T1000 (cell line): ENCODE measurements at places on chromosomes 13 and 19.

- no peak for DNase-seq
Observed at GRCh38 chr13:21800837-21801616, 130.2 kb downstream of the FGF9 start.

GRCh38 chr19:40252395-40252794 is 25.9 kb upstream of the CCNP start:
- DNase-seq: no peak

GRCh38 chr13:82766732-82767321 is 1115.4 kb downstream of the SLITRK1 start:
- no peak for DNase-seq

DNA sequence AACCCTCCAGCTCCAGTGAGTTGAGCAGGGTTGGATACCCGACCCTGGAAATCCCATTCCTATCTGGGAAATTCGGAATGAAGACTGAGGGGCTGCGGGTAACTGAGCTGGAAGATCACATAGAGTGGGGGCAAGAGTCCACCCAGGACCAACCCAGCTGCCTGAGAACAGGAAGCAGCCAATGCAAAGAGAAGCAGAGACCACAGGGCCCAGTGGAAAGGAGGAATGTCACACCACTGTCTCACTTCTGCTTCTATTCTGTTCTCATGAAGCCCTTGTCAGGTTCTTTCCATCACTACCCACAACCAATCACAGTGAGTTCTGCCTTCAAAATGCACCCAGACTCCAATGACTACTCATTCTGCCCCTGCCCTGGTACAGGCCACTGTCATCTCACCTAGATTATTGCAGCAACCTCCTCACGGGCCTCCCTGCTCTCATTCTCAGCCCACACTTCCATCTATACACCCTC is 15.3 kb downstream of the DYRK1B start:
- DNase-seq: no peak

- DNase-seq: no peak
Observed at GRCh38 chr19:16113727-16114126, 2.0 kb downstream of the RAB8A start.

GRCh38 chr13:29702912-29703351 is 107.4 kb upstream of the SLC7A1 start:
- peak; percentile 81 for DNase-seq

GRCh38 chr13:57858376-57858775 is 226.8 kb downstream of the PCDH17 start:
- DNase-seq: no peak

DNA sequence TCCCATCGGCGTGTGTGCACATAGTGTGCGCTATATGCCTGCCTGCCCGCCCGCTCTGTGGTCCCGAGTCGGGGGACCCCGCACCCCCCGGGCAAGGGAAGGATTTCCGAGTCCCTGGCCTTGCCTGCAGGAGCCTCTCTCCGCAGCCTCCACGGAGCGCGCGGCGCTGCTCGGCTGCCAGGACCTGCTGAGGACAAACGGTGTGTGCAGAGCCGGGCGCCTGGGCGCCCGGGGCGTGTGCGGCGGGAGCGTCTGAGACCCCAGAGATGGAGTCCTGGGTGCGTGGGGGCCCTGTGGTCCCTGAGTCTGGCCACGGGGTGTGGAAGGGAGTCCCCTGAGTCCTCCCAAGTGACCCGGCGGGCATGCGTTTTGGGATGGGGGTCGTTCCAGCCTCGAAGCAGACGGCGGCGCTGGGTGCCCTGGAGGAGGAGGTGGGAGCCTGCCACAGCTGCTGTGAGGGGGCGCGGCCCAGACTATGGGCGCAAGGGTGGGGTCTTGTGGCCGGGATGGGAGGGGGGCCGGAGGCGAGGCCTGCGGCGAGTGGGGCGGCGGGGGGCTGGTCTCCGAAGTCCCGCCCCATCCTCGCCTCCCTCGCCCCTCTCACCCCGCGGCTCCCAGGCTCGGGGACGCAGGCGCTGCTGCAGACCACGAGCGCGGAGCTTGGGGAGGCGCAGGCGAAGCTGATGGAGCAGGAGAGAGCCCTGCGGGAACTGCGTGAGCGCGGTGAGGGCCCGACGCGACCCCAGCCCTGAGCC is 25.3 kb downstream of the CLEC4M start:
- no peak for DNase-seq

GRCh38 chr19:38417146-38417543 is 8.9 kb downstream of the RASGRP4 start:
- DNase-seq: no peak

DNA sequence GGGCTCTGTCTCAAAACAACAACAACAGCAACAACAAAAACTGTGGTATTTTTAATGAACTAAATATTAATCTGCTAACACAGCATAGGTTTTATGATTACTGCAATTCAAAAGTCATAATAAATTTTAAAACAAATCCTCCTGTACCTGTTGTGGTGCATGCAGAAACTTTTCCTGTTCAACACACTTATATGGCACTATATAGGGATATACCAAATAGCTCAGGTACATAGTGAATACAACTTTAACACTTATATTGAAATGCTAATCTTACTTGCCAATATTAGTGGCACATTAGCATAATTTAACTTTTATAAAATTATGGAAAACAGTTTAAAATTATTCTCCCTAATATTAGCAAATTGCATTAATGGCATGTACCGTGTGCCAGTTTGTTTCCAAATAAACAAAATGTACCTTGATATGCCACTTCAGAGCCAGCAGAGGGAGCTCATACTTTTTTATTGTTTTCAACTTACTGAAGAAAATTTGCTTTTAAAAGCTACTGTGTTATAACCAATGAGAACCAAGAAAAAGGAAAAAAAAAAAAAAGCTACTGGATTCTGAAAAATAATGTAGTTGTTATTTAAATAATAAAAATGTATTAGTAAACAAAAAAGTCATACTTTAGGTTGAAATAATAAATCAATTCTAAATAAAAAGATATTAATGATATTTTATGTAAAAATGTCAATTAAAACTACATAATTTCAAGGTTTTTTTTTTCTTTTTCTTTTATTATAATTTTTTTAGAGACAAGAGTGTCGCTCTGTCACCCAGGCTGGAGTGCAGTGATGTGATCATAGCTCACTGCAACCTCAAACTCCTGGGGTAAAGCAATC is 18.0 kb upstream of the RBM26 start:
- DNase-seq: no peak

DNA sequence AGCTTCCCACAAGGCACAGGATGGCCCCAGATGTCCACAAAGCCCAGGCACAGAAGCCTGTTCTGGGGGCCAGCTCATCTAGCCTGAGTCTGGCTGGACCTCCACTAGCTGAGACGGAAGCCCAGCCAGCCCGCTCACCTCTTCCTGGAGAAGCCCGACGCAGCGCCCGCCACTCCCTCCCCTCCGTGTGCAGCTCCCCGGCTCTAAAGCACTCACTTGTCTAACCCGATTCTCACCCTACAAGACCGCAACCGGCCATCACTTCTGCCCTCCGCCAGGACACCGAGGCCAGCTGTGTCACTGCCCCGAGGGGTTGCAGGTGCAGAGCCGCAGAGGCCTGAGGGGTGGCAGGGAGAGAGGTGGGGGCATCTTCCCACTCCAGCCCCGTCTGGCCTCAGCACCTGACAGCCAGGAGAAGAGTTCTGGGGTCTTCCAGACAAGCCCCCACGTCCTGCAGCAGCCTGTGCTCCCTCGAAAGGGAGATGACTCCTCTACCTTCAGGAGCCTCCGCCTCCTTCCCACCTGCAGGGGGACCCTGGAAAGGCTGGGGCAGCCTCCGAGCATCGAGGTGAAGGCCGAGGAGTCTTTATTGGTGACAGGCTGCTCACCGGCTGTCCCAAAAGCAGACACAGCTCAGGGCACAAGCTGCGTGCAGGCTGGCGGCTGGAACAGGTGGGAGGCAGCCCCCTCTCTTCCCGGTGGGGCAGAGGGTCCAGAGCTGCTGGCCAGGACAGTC is 5.9 kb upstream of the DIRAS1 start:
- DNase-seq: no peak

DNA sequence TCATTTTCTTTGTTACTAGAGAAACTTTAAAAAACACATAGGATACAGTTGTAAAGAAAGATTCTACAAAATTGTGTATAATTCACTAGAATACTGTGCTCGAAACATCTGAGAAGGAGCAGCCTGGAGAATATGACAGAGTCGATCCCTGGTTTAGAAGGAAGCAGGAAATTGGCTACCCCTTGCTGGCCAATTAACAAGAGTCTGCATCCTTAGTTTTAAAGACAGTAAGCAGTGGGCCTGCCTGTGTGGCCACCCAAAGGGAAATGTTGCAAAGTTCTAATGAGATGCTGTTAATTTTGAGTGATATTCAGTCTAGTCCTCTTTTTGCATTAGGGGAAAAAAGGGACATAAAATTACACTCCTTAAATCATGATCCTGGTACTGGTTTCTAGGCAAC is 988.6 kb downstream of the PCDH17 start:
- DNase-seq: no peak

DNA sequence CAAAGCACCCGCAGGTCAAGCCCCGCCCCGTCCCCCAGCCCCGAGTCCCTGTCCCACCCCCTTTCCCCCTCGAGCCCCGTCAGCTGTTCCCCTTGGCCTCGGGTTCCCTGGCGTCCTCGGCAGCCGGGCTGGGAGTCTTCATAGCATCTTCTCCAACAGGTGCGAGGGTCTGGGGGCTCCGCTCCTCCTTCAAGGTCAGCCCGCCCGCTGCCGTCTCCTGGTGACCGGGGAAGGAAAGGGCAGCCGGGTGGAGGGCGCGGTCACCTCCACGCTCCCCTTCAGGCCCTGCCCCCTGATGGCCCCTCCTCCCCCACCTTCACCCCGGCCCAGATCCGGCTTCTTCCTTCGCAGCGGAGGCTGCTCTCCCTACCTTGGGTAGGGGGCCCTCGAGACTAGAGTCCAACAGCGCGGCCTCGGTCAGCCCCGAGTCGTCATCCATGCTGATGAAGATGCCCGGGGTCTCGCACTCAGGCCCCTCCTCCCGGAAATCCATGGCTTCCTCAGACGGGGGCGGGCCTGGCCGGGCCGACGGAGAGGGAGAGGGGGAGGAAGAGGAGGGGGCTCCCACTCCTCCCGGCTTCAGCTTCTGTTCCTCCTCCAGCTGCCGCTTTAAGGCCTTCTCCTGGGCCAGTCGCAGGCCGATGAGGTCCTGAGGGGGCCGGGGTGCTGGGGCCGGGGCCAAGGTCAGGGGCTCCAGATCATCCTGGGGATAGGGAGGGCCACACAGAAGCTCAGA is 541 bp upstream of the RSPH6A start:
- no peak for DNase-seq

DNA sequence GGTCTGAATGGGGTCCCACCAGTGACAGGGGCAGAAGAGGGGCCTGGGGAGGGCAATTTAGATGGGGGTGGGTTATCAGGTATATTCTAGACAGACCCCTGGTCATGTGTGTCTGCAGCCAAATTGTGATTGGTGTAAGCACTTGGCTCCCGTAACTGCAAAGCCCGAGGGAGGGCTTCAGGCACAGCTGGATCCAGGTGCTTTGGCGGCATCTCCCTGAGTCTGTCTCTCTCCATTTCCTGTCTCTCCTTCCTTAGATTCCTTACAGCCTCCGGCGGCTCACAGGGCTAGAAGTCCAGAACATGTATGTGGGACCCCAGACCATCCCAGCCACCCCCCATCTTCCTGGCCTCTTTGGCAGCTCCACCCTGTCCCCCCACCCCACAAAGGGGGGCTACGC is 31.4 kb downstream of the DHX34 start:
- DNase-seq: no peak

DNA sequence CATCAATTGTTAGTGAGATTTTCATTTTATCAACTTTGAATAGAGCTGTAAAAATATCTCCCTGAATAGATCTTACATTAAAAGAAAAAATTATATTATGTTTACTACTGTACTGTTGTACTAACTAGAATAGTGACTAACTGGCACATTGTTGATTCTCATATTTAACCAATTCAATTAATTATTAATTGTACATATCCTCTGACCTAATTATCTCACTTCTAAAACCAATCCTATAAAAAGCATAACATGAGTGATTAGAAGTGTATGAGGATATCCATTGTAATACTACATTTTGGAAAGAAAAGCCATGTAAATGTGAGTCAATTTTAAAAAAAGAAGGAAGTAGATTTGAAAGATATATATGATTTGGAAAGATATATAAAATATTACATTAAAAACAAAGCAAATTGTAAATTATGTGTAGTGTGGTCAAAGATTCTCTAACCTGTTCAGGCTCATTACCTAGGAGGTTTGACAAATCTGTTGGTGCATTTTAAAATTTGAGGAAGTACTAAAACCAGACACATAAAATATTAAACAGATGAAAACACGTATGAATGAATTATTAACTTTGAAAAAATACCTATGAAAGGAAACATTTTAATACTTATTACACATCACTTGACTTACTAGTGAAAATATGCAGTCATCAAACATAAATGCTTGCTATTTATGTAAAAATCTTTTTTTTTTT is 829.8 kb upstream of the SLC10A2 start:
- no peak for DNase-seq

- no peak for DNase-seq
Observed at GRCh38 chr13:83992566-83993358, 110.5 kb upstream of the SLITRK1 start.

- DNase-seq: no peak
Observed at GRCh38 chr13:47129461-47129860, 232.6 kb upstream of the HTR2A start.

DNA sequence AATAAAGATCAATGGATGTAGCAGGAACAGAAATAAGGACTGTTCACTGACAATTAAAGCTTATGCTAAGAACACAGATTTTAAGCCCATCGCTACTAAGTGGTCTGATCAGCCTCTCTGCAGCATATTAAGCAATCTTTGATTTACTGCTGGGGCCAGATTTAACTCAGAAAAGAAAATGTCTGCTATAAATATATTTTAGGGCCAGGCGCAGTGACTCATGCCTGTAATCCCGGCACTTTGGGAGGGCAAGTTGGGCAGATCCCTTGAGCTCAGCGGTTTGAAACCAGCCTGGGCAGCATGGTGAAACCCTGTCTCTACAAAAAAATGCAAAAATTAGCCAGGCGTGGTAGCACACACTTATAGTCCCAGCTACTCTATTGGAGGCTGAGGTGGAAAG is 43.0 kb downstream of the METTL21C start:
- peak; percentile 27 for DNase-seq

GRCh38 chr13:74623761-74624160 is 489.6 kb upstream of the KLF12 start:
- no peak for DNase-seq

DNA sequence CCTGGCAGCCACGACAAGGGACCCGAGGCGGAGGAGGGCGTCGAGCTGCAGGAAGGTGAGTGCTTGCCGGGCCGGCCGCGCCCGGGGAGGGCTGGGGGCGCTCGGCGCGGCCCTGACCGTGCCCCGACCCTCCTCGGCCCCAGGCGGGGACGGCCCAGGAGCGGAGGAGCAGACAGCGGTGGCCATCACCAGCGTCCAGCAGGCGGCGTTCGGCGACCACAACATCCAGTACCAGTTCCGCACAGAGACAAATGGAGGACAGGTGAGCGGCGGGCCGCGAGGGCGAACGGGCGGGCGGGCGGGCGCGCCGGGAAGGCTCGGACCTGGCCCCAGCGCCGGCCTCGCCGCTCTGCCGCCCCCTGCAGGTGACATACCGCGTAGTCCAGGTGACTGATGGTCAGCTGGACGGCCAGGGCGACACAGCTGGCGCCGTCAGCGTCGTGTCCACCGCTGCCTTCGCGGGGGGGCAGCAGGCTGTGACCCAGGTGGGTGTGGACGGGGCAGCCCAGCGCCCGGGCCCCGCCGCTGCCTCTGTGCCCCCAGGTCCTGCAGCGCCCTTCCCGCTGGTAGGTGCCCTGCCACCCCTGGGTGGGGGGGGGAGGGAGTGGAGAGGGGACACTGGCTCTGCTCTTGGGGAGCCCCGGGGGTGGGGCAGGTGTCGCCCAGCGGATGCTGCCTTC is 816 bp downstream of the USF2 start:
- peak; percentile 81 for DNase-seq

GRCh38 chr13:43432958-43433357 is 353.8 kb downstream of the ENOX1 start:
- no peak for DNase-seq
